ENCODE measurements at places on chromosomes 12 and 14.

DNA sequence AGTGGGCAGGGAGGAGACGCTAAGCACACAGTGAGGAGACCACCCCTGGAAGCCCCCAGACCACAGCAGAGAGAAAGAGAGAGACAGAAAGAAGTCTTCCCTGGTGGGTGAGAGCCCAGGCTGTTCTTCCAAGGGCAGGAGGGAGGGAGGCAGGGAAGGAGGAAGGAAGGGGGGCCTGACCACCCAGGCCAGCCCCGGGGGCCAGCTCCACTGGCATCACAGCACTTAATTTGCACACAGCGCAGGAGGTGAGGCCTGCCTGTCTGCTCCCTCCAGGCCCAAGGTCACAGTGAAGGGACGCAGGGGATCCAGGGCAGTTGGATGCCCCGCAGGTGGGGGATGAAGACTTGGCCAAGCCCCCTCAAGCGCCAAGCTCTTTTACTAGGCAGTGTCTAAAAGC lies 141.9 kb upstream of the C14orf180 start:
- no peak for DNase-seq

- no peak for DNase-seq
Measured at GRCh38 chr14:32232481-32232880, 29.4 kb upstream of the RNU6-8 start.

DNA sequence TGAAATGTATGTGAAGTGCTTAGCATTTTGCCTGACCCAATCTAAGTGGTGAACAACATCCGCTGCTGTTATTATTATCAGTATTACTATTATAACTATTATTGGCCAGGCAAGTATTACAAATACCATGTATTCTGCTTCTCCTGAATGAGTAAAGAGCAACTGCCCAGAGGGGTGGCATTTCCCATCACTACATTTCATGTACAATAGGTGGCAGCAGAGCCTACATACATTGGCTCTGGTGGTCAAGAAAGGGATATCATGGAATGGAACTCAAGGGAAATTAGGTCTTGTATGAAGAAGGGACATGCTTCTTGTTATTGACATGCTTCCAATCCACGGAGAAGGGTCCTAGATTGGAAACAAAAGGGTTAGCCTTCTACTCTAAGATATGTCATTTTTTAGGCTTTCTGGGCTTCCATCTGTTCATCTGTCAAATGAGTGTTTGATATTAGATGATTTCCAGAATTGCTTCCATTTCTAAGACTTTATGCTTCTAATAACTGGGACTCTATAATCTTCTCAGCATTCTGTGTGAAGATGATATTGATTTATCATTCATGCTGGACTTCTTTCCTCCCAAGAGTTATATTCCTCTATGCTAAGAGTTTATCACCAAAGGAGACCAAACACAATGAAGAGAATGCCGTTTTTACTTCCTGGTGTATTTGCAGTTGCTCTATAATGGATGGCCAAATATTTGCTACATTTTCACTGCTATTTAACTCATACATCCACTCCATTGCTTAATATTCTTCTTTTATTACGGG lies 239.1 kb downstream of the SSPN start:
- no peak for DNase-seq

GRCh38 chr12:107109726-107110719 lies 16.7 kb upstream of the CRY1 start:
- no peak for DNase-seq

GRCh38 chr12:22121224-22121623 lies 75.2 kb downstream of the CMAS start:
- no peak for DNase-seq

- DNase-seq = no peak
Measured at GRCh38 chr12:57521525-57522010, 1.1 kb upstream of the MBD6 start.

DNA sequence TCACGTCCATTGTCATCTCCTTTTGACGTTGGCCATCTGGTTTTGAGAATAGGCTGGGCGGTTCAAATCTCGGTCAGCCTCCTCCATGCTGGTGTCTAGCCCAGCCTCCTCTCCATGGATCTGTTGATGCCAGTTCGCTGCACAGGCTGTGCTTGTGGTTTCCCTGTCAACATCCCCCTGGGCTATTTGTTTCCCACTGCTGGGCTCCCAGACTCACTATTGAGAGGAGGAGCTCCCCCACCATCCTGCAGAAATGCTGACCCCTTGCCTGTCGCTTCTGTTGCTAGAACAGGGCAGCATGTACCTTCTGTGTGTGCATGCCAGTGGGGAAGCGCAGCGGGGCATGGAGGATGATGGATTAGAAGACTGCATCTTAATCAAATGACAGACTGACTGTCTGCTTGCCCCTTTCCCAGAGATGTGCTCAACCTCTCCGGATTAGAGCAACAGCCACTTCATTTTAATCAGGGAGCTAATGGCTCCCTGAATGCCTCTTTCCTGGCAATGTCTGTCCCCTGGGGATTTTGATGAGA lies 170.5 kb downstream of the TSPAN9 start:
- no peak for DNase-seq

- no peak for DNase-seq
Measured at GRCh38 chr12:91173124-91173523, 9.5 kb downstream of the DCN start.

- no peak for DNase-seq
Measured at GRCh38 chr14:54929556-54929955, 26.9 kb upstream of the GCH1 start.

DNA sequence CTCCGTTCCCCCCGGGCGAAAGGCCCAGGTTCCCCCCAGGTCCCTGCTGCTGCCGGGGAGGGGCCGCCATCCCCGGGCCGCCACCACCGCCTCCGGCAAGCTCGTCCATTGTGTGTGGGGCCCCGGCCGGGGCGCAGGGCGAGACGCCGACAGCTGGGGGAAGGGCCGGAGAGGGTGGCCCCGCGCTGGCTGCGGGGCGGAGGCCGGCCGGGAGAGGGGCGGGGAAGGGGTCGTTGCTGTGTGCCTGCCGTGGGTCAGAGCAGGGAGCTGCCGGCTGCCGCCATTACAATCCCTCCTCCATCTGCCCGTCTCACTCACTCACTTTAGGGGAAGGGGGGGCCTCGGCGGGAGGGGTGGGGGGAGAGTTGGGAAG lies at the start of gene STRN3:
Gene STRN3, minus strand, starts transcription at position 303 of the 373 bp plus-strand sequence. Its CDS starts 194 bp downstream, at position 109.
- DNase-seq = no peak

- no peak for DNase-seq
Measured at GRCh38 chr14:102907980-102908730, 14.3 kb upstream of the AMN start.

DNA sequence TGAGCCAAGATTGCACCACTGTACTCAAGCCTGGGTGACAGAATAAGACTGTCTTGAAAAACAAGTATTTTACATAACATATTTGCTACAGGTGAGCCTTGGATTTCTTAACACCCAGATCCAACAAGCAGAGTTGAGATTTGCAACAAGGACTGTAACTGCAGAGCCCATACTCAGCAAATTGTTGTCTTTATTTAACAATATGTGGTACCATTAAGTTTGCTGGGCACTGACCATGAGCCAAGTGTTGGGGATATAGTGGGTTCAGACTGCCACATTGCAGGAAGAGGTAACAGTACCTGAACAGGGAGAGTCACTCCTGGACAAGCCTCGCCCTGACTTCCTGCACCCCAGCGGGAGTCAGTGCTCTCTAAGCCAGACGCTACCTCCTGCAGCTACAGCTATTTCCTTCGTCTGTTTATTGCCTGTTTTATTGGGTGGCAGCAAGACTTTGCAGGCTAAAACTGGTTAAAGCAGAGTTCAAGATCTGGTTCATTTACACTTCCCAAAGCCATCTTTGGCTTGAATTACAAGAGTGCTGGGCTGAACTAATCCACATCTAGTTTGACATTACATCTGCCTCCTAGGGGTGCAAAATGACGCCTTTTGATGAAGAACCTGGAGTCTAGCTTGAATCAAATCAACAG lies 12.5 kb downstream of the AHSA1 start:
- DNase-seq = no peak

DNA sequence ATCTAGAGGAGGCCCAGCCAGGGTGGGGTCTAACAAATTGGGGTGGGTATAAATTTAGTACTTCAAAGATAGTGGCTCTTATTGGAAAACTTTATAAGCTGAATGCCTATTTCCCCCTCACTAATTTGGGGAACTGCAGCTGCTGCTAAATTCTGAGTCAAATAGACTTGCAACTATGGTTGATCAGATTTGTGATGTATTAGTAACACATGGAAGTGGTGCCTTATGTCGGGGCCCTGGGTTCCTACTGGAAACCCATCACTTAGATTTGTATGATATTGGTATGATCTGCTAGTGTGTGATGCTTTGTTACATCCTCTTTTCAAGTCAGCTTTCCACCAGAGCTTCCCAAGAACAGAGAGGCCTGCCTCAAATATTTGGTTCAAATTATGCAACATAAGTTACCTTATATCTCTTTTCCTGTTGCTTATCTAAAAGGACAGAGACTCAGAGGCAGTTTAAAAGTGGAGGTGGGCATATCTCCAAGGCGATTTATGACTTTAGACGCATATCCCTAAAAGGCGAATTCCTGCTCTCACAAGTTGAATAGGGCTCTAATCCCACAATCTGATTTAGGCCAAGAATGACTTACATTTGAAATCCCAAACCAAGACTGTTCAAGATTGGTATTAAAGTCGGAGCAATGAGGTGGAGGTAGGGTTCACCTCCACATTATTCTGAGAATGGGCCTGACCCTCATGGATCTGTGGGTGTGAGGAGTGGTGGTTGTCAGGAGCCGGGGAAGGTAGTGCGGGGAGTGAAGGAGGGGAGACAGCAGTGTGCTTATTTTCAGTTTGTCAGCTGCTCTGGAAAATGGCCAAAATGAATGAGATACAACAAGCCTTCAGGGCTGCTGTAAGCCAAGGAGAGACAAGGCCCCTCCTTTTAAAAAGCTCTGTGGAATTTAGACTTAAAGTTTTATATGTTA lies 425.8 kb downstream of the RAD51B start:
- no peak for DNase-seq

DNA sequence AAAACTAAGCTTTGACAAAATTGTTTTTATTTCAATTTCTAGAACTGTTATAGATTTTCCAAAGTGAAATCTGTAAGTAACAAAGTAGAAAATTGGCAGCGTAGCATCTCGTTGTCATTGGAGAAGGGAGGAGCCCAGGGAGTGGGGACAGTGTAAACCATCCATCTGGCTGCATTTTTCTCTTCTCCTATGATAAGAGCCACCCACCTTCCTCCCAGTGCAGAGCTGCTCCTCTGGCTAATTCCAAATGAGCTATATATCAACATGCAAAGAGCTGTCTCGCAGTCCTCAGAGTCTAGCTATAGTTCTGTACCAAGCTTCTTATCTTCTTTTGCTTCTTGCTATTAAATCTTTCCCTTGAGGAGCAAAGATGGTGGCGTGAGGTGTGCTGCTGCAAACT lies 56.6 kb downstream of the SCN8A start:
- no peak for DNase-seq

DNA sequence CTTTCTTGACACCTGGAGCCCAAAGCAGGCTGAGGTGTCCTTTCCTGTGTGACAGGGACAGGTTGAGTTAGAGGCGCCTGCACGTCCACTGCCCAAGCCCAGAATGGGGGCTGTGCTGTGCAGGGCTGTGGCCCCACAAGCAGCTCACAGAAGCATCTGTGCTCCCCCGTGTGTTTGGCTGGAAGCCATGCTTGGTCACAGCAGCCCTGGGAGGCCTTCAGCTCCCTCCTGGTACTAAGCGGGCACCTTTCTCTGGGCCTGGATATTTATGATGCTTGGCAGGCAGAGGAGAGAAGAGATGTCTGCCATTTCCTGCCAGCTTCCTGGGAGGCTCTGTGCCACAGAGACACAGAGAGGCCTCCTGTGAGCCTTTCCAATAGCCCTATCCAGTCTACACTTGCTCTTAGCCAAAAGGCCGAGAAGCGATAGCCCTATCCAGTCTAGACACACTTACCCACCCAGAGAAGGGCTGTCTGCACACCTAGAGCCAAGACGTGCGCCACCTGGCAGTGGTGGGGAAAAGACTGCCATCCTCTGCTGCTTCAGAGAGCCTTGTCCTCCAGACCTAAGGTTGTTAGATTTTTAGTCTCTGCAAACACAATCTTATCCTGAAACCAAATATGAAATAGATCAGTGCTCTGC lies 117.4 kb downstream of the GCH1 start:
- no peak for DNase-seq

DNA sequence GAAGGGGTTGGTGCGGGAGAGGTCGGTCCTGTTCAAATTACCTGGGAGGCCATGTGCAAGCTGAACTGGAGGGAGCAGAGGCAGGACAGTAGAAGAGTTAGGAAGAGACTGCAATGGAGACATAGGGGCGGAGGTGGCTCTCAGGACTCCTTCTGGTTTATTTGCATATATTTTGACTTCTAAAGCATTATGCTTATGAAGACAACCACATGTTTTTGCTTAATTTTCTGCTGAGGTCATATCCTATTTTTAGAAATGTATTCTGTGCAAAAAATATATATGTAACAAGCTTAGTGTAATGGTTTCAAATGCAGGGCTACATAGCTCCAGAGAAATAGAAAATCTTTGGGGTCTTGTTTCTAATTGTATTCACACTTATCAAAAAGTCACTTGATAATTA lies 137.0 kb upstream of the MDM1 start:
- no peak for DNase-seq

- DNase-seq = no peak
Measured at GRCh38 chr14:29425705-29426482, 501.8 kb downstream of the PRKD1 start.
